Activated T-cell treated with anti-CD3 and anti-CD28 coated beads for 48 hours (primary cell): ENCODE measurements at places on chromosomes 6 and 20.

- DNase-seq, result no peak
These were observed 398.6 kb downstream of the KHDRBS2 start for GRCh38 chr6:61887423-61887822.

DNA sequence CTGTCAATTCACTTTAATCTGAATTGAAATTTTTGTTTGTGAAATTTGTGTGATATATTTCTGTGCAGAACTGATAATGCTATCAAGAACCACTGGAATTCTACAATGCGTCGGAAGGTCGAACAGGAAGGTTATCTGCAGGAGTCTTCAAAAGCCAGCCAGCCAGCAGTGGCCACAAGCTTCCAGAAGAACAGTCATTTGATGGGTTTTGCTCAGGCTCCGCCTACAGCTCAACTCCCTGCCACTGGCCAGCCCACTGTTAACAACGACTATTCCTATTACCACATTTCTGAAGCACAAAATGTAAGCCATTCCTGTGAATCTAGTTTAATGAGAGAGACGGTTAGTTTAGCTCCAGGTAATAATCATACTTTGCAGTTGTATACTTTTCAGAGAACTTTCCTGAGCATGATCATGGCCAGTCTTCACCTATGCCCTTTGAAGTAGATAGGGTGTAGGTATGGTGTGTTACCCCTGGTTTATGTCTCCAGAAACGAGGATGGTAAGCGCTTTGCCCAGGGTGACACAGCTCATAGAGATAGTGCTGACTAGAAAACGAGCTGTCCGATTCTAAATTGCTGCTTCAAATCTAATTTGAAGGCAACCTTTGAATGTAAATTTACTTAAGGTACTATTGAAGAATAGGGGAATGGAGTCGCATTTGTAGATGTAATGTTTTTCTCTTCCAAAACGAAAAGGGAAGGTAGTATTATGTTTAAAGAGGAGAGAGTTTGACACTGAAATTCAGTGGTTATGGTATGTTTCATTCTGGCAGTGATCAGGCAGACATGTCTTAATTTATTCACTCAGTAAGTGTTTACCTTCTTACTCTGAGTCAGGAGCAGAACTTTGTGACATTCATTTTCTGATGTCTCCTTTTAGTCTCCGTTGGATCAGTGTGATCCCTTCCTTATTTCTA is 11.4 kb downstream of the MYB start:
- no peak for DNase-seq

DNA sequence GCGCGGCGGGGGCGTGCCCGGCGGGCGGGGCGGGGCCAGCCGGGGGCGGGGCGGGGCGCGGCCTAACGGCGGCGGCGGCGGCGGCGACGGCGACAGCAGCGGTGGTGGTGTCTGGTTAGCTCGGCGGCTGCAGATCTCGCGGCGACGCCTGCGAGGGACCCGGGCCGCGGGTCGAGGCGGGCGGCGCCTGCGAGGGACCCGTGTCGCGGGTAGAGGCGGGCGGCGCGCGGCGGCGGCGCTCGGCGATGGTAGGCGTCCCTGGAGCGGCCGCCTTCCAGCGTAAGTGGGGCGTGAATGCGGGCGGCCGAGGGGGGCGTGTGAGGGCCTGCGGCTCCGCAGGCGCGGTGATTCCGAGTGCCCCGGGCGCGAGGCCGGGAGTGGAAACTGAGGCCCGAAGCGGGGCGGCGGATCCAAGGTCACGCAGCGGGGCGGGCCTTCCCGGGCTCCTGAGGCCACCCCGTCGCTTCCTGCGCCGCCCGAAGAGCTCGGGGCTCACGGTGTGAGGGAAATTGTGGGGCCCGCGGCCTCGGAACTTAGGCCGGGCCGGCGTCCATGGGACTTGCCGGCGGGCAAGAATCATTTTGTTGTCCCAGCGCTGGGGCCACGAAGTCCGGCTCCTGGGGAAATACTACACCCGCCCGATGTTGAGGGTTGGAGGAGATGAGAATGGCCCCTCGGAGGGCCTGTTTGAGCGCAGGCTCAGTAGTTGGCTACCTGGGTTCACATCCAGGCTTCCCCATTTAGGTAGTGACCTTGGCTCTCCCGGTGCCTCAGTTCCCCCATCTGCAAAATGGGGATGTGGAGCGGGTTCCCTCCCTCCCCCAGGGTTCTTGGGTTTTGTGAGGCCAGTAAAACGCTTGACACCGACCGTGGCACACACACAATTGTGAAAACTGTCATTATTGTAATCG is at the start of gene CBFA2T2:
TSS of gene CBFA2T2 (plus strand) at position 74 of the 911 bp plus-strand sequence. CDS start at position 246, 172 bp downstream.
- no peak for DNase-seq

- no peak for DNase-seq
These were observed 122.1 kb upstream of the TRAF3IP2 start for GRCh38 chr6:111727802-111728201.

DNA sequence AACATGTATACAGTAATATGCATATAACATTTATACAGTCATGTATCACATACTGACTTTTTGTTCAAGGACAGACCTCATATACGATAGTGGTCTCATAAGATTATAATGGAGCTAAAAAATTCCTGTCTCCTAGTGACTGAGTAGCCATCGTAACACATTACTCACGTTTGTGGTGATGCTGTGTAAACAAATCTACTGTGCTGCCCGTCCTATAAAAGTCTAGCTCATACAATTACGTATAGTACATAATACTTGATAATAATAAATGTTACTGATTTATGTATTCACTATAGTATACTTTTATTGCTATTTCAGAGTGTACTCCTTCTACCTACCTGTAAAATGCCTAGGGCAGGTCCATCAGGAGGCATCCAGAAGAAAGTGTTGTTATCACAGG is 17.4 kb downstream of the SERAC1 start:
- DNase-seq, result no peak

DNA sequence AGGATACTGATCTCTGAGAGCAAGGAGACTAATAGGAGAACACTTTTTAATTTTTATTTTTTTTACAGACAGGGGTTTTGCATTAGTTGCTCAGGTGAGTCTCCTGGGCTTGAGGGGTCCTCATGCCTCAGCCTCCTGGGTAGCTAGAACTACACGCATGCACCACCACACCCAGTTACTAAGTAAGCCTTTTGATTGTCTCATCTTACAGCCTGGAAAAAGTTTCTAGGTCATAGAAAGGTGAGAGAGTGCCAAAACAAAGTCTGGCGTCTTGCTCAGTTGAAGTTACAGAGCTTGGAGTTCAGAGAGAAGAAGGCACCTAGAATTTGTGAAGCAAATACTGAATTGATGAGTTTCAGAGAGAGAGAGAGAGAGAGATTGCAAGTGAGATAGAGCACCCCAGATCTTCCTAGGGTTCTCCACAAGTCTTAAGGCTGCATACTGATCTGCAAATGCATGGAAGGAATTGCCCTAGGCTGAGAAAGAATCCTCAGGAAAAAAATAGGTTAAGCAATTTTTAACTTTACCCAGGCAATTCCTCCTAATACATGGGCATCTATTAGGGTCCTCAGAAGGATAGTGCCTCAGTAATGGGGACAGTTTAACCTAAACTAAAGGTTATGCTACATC is 37.6 kb upstream of the PHIP start:
- DNase-seq, result no peak

GRCh38 chr6:134287859-134288537 is 29.9 kb downstream of the SGK1 start:
- DNase-seq, result no peak

- no peak for DNase-seq
These were observed 193.9 kb downstream of the ZNF217 start for GRCh38 chr20:53399592-53400335.

DNA sequence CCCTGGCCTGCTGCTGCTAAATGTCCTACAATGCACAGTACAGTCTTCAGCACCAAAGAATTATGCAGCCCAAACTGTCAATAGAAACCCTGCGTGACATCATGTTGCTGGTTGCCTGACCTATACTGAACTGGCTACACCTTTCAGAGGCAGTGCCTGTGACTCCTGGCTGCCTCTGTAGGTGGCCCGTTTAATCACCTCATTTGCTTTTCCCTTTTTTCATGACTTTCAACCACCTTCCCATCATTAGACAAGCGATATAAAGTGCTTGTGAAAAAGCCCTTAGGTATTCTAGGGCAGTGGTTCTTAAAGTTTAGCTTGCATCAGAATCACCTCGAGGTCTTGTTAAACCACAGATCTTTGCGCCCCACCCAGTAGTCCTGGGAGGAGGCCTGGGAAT is 33.0 kb upstream of the RIPOR2 start:
- no peak for DNase-seq
